ENCODE measurements at places on chromosomes 5 and 9.

DNA sequence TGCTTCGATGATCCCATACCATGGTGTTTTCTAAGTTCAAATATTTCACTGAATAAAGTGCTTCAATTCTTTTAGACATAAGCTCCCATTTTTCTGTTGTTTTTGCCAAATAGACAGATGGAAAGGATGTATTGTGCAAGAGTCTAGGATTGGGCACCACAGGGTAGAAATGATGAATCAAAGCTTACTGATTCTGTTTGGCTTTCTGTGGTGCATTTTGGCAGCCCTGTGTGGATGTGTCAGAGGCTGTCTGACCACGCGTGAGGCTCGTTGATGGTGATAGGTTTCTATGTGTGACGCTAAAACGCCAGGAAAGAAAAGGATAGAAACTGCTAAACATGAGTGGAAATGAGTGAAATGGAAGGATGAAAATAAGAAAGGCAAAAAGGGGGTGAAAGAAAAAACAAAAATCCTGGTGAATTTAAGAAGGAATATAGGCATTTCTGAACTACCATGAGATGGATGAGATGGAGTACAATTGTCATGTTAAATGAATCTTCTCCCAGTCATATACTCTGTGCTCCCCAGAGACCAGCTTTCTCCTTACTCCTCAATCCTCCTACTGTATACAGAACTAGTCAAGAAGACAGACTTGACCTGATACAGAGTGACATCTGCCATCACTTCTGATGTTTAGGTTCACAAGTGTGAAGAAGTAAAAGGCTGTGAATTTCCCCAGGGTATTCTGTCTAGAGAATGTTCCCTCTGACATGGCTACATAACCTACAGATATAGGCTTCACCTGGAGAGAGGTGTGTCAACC lies 54.4 kb downstream of the ANKH start:
- DNase-seq, result no peak

DNA sequence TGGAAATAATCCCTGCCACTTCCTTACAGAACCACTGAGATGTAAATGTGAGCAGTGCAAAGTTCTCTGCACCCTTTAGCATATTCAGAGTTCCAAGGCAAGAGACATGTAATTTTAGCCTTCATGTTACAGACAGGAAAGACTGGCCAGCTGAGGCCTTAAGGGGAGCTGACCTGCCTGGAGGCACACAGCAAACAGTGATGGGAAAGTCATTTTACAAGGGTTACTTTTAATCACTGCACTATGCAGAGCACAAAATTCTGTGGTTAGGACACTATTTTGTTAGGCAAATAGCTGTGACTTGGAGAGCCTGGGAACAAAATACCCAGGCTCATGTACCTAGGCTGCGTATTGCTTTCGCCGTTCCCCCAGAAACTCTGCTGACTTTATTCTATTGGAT lies 30.2 kb upstream of the TNIP1 start:
- no peak for DNase-seq

DNA sequence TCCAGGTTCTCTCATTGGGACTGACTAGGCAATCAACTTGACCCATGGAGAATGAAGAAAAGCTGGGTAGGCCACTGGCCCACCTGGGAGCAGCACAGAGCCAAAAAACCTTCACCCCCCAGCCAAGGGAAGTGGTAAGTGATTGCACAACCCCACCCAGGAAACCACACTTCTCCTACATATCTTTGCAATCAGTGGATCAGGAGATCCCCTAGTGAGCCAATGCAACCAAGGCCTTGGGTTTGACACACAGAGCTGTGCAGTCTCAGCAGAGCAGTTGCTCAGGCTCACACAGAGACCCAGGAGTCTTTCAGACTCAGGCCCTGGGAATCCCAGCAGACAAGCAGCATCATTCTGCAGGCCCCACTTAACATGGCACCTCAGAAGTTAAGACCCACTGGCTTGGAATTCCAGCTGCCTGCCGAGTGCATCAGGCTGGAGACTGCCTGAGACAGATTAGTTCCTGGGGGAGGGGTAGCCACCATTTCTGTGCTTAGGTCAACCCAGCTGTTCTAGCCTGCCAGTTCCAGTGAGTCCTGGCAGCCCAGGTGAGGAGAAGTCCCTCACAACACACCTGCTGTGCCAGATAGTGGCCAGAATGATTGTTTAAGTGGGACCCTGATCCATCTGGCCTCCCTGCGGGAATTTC lies 136.4 kb downstream of the SAXO1 start:
- DNase-seq, result no peak

DNA sequence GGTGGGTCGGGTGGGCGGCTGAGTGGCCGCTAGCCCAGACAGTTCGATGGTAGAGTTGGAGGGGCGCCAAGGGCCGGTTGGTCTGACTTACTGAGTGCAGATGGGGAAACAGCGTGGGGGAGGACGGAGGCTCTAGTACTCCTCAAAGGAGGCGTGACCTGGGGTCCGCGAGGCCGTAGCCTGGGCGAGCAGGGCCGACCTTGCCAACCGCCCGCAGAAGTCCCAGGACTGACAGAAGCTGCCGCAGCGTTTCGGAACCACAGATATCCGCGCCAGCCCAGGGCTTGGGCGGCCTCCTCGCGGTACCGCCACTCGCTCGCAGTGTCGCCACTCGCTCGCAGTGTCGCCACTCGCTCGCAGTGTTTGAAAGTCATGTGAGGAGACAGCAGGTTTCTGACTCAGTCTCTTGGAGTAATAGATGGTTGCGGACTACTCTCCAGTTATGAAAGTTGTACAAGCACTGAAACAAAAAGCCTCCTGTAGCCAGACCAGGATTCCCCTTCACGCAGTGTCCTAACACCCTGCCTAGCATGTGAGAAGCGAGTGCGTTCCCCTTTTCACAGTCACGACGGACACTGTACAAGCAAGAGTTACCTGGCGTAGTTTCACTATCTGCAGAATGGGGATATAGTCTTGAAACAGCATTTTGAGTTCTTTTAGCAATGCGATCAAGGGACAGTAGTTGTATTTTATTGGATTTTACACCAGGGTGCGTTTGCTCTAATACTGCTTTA lies 674 bp downstream of the TMEM38B start:
- peak; percentile 51 for DNase-seq

DNA sequence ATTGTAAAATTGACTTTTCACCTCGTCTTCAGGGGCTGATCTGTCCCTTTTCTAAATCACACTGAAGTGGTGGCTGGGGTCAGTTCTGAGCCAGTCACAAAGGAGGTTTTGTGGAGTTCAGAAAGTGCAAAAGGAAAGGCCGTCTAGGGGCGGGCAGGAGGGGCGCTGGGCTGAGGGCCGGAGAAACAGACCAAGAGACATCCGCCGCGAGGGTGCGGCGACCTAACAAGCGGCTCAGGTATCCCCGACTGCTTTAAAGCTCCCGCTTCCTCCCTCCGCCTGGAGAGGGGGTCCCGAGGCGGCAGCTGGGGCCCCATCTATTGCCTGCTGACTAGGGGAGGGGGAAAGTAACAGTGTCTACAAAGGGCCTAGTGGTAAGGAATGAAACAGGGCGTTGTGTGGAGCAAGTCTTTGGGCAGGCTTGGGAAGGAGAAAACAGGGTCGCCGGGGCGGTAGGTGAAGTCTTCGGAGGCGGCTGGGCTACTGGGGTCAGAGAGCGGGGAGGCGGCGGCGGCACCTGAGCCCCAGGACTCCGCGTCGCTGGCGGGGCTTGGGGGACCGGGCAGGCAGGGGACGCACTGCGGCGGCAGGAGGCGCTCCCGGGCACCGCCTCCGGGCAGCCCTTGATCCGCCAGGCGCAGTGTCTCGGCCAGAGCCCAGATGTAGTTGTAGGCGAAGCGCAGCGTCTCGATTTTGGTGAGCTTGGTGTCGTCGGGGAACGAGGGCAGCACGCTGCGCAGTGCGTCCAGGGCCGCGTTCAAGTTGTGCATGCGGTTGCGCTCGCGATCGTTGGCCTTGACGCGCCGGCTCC lies 950 bp downstream of the NEUROG1 start:
- DNase-seq, result peak; percentile 46

DNA sequence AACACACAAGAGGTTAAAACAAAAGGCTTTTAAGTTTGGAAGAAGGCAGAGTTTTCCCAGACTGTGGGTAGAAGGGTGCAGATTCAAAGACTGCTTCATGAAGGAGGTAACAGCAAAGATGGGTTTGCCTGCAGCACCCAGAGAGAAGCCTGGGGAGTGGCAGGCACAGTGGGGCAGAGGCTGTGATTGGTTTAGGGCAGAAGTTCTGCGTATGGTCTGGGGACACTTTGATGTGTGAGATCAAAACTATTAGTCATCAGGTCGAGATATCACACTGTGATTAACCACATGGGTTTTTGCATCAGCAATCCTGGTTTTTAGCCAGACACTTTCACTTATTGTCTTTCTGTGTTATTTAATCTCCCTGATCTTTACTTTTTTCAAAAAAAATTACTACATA lies 188.8 kb upstream of the GLRA1 start:
- no peak for DNase-seq

DNA sequence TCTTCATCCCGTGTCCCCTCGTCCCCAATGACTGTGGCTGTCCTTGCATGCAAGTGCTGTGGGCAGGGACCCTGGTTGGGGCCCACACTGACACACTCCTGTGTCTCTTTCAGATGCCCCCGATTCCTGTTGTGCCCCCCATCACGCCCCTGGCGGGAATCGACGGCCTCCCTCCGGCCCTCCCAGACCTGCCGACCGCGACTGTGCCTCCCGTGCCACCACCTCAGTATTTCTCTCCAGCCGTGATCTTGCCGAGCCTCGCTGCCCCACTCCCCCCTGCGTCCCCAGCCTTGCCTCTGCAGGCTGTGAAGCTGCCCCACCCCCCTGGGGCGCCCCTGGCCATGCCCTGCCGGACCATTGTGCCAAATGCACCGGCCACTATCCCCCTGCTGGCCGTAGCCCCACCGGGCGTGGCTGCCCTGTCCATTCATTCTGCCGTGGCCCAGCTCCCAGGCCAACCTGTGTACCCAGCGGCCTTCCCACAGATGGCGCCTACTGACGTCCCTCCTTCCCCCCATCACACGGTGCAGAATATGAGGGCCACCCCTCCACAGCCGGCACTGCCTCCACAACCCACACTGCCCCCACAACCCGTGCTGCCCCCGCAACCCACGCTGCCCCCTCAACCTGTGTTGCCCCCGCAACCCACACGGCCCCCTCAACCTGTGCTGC lies 75.0 kb downstream of the WNK2 start:
- DNase-seq, result no peak

Measured in endothelial cell (in vitro differentiated cells).